NCI-H510A treated with DMSO at 0.1 percent for 48 hours (cell line): ENCODE measurements at places on chromosomes 13 and 19.

DNA sequence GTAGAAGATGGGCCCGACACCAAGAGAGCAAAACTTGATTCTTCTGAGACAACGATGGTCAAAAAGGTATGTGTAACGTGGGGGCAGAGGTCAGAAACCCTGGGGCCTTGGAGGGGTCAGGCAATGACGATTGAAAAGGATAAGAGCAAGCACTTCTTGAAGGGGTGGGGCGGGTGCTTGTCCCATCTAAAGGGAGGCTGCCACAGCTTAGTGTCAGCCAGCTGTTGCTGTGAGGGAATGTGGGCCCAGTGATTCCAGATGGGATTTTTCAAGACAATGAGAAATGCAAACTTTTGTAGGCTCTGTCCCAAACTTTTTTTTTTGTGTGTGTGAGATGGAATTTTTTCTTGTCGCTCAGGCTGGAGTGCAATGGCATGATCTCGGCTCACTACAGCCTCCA is 24.5 kb downstream of the SAE1 start:
- no peak for DNase-seq

- DNase-seq = no peak
Measured at GRCh38 chr13:27151798-27152599, 19.6 kb downstream of the USP12 start.

GRCh38 chr13:97214921-97215320 is 7.2 kb upstream of the MBNL2 start:
- no peak for DNase-seq

DNA sequence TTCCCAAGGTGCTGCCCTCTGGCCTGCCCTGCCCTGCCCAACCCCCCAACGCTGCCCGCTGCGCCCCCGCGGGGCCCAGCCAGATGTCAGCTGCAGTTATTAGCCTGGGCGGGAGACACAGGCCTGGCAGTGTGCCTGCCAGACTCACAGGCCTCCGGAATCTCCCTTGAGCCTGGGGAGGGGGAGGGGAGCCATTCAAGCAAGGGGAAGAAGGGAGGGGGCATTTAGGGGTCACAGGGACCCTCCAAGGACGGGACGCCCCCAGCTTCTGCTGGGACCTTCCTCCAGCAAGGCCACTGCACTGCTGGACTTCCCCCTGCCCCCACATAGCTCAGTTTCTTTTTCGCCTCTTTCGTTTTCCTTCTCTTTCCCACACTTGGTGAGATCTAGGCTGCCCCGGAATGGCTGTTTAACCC is 2.6 kb upstream of the JUNB start:
- no peak for DNase-seq

DNA sequence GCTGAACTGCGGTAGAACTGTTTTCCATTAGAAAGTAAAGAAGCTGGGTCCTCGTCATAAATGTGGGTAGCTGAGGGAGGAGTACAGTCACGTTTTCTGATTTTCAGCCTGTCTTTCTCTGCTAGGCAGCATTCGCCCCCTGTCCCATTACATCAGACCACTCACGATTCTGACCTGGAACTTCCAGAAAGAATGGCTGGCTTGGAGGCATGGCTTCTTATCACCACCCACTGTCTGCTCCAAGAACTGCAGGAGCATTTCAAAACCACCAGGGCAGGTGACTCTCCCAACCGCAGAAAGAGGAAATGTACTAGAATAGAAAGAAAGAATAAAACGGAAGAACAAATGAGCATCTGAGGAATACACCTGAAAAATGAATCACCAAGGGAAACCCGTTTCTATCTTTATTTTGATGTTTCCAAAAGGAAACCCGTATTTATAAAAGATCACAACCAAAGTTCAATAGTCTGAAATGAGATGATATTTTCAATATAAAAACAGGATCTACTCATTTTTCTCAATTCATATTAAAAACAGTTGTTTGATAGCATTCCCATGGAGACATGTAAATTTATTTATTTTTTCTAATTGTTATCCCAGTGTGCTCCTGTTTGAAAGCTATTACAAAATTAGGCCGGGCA is 22.1 kb upstream of the POMP start:
- DNase-seq = peak; percentile 50
